ENCODE measurements at places on chromosomes 13 and 19. TPM values are rescaled to one million over a fixed set of nuclear protein-coding genes. Genes with fewer than 3 reads are reported as not detected.
A peak's percentile ranks its signal among the peaks of the same experiment; 100 is the strongest.

DNA sequence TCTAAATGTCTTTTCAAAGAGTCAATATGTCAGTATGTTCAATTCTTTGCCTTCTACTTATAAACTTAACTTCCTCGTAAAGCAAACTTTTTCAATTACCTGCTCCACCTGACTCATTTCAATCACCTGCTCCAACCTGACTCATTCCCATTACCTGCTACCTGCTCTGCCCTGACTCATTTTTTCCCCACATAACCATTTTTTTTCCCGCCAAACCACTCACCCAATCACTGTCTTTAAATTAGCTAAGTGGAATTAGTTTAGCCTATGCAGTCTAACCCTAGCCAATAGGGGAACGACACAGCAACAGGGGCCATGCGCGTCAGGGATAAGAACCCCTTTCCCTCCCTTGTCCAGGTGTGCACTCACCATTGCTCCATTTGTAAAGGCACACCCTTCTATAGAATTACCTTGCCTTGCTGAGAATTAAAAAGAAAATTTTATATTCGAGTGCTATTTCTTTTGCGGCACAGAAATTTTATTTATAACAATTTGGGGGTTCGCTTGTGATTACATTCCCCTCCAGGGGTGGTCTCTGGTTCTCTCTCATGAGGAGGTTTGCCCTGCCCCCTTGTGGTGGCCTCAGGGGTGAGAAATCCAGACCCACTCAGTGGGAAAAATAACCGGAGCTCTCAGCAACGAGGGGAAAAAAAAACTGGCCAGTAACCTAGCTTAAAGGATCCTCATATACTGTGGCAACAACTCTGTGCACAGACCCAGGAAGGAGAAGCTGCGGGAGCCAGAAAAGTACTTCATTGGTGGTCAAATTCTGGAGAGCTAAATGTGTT, 193.1 kb downstream of the ZNF486 start:
- no peaks in the 10 kb centered on the region for H3K27me3 ChIP-seq
- peak; percentile 4 for DNase-seq
- no peak overlapping the region for H3K27ac ChIP-seq
- H3K36me3 ChIP-seq: no peaks in the 10 kb centered on the region

DNA sequence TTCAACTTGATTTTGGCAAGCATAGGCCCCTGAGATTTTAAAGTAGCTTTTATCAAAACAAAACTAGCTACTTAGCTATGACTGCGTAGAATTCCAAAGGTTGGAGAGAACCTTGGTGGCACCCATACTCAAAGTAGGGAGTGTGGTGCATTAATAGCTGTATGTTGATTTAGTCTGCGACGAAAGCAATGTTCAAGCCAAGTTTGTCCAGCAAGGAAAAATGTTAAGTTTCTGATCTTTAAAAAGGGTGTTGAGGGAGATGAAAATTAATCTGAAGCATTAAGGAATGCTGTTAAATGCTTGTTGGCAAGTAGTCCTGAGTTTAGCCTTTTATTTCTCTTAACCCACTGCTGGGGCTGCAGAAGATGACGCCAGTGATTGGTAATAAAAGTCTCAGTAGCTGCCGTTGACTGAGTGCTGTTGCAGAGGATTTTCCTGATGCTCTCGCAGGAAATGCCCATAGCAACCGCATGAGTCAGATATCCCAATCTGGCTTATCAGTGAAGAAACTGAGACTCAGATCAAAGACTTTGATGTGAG, 75.9 kb upstream of the RNF113B start:
- no peaks in the 10 kb centered on the region for H3K27me3 ChIP-seq
- no peaks in the 10 kb centered on the region for H3K4me1 ChIP-seq
- no peak overlapping the region for H3K27ac ChIP-seq
- DNase-seq: no peak

GRCh38 chr19:13127051-13127450, 9.0 kb downstream of the NACC1 start:
- no peaks in the 10 kb centered on the region for H3K27me3 ChIP-seq
- no peaks in the 10 kb centered on the region for H3K4me1 ChIP-seq
- no peak for DNase-seq
- H3K27ac ChIP-seq: no peak overlapping the region

- H3K4me3 ChIP-seq: no peak overlapping the region
- DNase-seq: peak; percentile 65
- no peaks in the 10 kb centered on the region for H3K36me3 ChIP-seq
These were observed 1308.2 kb downstream of the PCDH9 start for GRCh38 chr13:65921933-65922332.

DNA sequence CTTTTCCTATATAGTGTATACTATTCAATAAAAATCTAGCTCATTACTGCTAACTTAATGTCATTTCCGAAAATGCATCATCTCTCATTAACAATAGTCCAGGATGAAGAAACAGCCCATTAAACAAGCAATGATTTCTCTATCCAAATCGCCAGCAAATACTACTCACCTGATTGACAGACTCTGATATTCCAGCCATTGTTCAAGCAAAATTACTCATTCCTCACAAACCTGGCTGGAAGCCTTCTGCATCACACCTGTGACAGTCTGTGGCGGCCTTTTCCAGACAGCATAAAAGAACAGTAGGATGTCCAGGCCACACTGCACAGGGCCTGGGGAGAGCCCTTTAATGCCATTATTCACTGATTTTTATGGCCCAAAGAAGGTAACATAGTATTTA, 115.9 kb downstream of the ABCC4 start:
- no peaks in the 10 kb centered on the region for H3K4me1 ChIP-seq
- no peak overlapping the region for H3K27ac ChIP-seq
- no peaks in the 10 kb centered on the region for H3K36me3 ChIP-seq
- no peak overlapping the region for H3K4me3 ChIP-seq
- peak; percentile 40 for DNase-seq

- H3K4me3 ChIP-seq: no peak overlapping the region
- no peak for DNase-seq
- H3K27ac ChIP-seq: no peak overlapping the region
These were observed 8.0 kb upstream of the KCTD15 start for GRCh38 chr19:33788676-33789075.

DNA sequence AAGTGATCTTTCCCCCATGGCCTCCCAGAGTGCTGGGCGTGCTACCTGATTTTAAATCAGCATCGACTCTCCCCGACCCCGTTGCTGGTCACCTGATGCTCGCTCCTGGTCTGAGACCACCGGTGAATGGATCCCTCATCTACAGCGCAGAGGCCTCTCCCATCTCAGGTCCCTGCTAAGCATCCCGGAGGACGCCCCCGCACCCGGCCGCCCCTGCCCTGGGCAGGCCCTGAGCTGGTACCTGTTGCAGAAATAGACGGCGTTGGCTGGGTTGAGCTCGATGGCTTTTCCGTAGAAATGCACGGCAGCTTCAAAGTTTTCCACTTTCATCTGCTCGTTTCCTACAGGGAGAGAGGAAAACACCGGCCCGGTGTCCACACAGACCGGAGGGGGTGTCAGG, 18.1 kb downstream of the SGTA start:
- H3K4me3 ChIP-seq: no peak overlapping the region
- H3K27me3 ChIP-seq: no peaks in the 10 kb centered on the region
- H3K36me3 ChIP-seq: no peaks in the 10 kb centered on the region
- no peak for DNase-seq
- no peak overlapping the region for H3K27ac ChIP-seq

GRCh38 chr19:57665261-57665806, 3.4 kb upstream of the ZSCAN4 start:
- no peak for DNase-seq
- H3K27me3 ChIP-seq: peaks cover 7% of the 10 kb centered on the region
- H3K4me3 ChIP-seq: no peak overlapping the region

DNA sequence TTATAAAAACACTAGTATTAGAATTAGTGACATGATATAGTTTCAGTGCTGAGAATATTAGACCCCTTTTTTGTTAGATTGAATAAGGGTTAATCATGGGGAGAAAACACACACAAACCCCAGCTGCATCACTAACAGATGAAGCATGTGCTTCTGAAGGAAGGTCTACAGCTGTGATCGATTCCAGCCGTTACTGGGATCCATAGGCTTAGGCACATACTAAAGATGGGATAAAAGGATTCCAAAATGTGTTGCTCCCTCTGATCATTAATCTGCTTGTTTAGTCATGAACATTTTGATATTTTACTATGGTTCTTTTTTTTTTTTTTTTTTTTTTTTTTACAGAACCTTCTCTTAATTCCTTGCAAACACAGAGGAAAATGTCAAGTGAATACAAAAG, 1591.3 kb downstream of the EFNB2 start:
- no peaks in the 10 kb centered on the region for H3K4me1 ChIP-seq
- H3K4me3 ChIP-seq: no peak overlapping the region
- no peaks in the 10 kb centered on the region for H3K27me3 ChIP-seq
- no peaks in the 10 kb centered on the region for H3K36me3 ChIP-seq
- H3K27ac ChIP-seq: no peak overlapping the region

DNA sequence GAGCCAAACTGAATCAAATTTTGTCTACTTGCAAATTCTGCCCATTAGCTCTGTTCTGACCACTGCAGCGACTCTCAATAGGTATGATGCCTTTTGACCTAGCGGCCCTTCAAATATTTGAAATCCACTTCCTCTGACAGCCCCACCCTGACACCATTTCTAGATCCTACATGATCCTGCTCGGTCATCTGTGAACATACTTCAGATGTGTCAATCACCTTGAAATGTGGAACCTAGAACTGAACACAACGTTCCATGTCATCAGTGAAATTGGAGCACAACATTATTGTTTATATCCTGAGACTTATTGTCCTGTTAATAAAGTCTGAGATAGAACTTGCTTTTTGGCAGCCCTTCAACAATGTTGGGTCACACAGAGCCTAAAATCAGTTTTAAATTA, 98.2 kb downstream of the UBL3 start:
- H3K36me3 ChIP-seq: no peaks in the 10 kb centered on the region
- no peak overlapping the region for H3K27ac ChIP-seq
- H3K27me3 ChIP-seq: no peaks in the 10 kb centered on the region
- H3K4me3 ChIP-seq: no peak overlapping the region

GRCh38 chr13:111233080-111233479, 87.4 kb upstream of the TEX29 start:
- H3K4me1 ChIP-seq: no peaks in the 10 kb centered on the region
- no peak for DNase-seq
- H3K4me3 ChIP-seq: no peak overlapping the region
- H3K36me3 ChIP-seq: no peaks in the 10 kb centered on the region
- no peaks in the 10 kb centered on the region for H3K27me3 ChIP-seq
- H3K27ac ChIP-seq: no peak overlapping the region

GRCh38 chr19:2970201-2970835, 7.0 kb upstream of the TLE6 start:
- H3K36me3 ChIP-seq: no peaks in the 10 kb centered on the region
- DNase-seq: no peak
- no peaks in the 10 kb centered on the region for H3K4me1 ChIP-seq

DNA sequence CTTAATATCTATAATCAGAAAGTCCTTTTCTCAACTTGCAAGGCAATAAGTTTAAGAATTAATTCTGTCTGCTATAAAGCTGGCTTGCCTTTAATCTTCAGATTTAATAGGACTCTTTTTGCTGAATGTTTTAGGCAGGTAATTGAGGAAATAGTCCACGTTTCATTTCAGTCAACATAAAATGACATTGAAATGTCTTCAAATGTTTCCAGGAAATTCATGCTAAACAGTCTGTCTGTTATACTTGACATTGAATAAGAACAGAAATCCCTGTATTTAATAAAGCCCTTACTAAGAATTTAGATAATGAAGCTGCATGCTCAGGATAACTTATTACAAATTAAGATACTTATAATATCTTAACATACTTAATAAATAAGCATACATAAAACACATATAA, 84.2 kb downstream of the PCDH9 start:
- H3K4me3 ChIP-seq: no peak overlapping the region
- no peaks in the 10 kb centered on the region for H3K36me3 ChIP-seq
- no peak for DNase-seq

DNA sequence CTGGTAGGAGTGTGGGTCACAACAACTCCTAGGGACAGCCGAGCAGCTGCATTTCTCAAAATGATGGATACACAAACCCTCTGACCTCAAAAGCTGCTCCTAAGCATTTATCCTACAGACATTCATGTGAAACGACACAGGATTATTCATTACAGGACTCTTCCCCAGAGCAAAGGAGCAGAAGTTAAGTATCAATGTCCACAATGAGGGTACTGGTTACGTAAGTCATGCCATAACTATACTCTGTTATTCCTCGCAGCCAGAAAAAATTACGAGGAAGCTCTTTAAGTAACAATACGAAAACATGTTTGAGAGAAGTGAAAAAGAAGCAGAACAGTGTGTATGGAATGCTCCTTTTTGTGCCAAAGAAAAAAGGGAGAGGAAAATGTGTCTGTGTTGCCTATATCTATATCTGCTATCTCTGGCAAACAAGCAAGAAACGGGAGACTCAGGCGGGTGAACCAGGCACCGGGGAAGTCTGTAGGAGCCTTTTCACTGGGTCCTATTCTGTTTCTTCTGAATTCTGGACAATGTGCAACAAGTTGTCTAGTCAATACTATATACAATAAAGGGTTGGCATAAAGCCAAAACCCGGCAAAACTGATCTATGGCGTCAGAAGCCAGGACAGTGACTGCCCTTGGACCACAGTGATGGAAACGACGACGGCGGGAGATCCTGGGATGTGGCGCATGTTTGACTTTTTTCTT, 1.3 kb downstream of the ISOC2 start:
- H3K27me3 ChIP-seq: no peaks in the 10 kb centered on the region
- peaks cover 5% of the 10 kb centered on the region for H3K36me3 ChIP-seq
- peak overlapping the region; percentile 91 for H3K4me3 ChIP-seq
- no peak for DNase-seq
- H3K4me1 ChIP-seq: peaks cover 13% of the 10 kb centered on the region
- H3K27ac ChIP-seq: no peak overlapping the region

Gene ZNF554
- 2.3 TPM for total RNA-seq

Gene SIAH3
- total RNA-seq: not detected

Gene RFXANK
- total RNA-seq: 88.5 TPM

Gene CEACAM5
- total RNA-seq: 2.8 TPM

Gene ZNF382
- 0.75 TPM for total RNA-seq

Gene ZNF587
- total RNA-seq: 16.3 TPM

Measured in PC-3 (cell line).